Umbilical cord (tissue), 2 donors: ENCODE measurements at places on chromosomes 16 and 17. TPM values are rescaled to one million over a fixed set of nuclear protein-coding genes. Genes with fewer than 3 reads are reported as not detected.

DNA sequence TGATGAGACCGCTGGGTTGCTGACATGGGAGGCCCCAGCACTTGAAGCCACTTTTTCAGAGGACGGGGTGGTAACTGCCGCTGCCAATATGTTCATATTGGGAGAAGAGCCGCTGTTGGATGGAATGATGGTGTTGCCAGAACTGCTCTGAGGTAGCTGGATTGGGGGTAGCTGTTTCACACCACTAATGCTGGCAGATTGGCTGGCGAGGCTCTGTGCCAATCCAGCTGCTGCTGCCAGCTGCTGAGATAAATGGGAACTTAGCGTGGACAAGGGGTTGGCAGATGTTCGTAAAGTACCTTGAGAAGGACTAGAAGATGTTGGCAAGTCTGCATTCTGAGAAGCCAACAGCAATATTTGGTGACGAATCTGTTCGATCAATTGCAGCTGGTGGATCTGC, 10.0 kb downstream of the SALL1 start:
- no peak for DNase-seq

GRCh38 chr17:5619088-5619740, 34.9 kb upstream of the NLRP1 start:
- no peak for DNase-seq

DNA sequence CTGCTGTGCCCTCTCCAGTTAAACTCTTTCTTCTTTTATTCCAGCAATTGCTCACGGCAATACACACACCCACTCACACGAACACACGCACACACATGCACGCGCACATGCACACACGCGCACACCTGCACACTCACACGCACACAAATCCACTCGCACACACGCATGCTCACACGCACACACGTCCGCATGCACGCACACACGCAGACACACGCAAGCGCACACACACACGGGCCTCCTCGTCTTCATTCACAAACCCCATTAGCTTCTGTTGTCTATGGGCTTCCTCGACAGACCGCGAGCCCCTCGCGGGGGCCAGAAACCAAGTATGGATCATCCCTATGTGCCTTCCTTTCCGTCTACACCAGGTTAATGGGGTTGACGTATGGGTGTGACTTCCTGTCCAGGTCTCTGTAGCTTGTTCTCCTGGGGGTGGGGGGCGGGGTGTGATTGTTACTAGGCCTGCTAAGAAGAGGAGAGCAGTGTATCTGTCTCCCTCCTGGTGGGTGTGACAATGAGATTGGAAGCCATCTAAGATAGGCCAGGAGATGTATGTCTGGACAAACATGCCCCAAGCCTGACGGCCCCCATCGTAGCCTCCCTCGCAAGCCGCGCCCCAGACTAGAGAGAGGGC, 670 bp upstream of the CTF1 start:
- no peak for DNase-seq

GRCh38 chr17:20189979-20190378, 180.8 kb downstream of the SPECC1 start:
- peak; percentile 35 for DNase-seq

- no peak for DNase-seq
These were observed 2.4 kb downstream of the MT1M start for GRCh38 chr16:56634715-56635440.

GRCh38 chr16:25217112-25217511, 365 bp downstream of the AQP8 start:
- no peak for DNase-seq

The DRG2 gene
- 25.3 TPM for total RNA-seq

The IRX5 gene
- total RNA-seq = 5.1 TPM

The MYH8 gene
- not detected for total RNA-seq

The TBC1D3B gene
- total RNA-seq = 2.9 TPM

The NHLRC4 gene
- 0.48 TPM for total RNA-seq
